T-helper 2 cell (primary cell): ENCODE measurements at places on chromosomes 3 and 15.

GRCh38 chr15:50506121-50506520, 40.3 kb downstream of the USP50 start:
- DNase-seq: no peak

- no peak for DNase-seq
These were observed 36.9 kb downstream of the NR1D2 start for GRCh38 chr3:23981955-23982354.

DNA sequence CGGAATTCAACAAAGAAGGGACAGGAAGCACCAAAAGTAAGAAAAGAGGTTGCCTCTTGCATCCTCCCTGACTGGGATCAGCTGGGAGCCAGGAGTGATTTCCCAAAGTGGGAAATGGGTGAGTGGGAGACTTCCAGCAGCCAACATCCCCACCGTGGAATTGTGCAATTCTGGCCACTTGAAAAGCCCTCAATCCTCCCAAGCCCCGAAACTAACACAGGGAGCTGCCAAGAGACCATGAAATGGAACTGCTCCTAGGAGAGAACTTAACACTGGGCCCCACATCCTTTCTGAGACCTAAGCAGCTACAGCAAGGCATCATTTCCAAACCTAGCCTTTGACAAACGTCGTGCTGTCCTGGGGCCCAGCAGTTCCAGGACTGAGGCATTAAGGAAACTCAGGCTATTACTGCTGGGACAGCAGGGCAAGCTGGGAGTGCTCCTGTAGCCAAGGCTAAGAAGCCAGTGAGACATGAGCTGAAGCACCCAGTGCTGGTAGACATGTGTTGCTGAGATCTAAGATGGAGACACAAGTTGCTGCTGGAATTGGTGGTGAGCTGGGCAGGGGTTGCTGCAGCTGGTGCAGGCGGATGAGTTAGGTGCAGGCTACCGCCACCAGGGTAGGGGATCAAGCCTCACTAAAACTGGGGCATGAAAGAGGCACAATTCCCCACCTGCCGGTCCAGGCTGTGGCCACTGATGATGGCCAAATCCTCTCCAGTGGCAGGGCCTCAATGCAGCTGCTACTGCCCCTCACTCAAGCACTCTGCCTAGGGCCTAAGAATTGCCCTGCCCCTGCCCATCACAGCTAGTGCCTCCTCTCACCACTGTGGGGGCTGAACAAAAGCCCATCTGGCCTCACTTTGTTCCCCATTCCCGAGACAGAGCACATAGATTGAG, 43.9 kb downstream of the ALDH1A2 start:
- DNase-seq: no peak

GRCh38 chr3:134054881-134055280, 25.2 kb upstream of the SLCO2A1 start:
- no peak for DNase-seq

DNA sequence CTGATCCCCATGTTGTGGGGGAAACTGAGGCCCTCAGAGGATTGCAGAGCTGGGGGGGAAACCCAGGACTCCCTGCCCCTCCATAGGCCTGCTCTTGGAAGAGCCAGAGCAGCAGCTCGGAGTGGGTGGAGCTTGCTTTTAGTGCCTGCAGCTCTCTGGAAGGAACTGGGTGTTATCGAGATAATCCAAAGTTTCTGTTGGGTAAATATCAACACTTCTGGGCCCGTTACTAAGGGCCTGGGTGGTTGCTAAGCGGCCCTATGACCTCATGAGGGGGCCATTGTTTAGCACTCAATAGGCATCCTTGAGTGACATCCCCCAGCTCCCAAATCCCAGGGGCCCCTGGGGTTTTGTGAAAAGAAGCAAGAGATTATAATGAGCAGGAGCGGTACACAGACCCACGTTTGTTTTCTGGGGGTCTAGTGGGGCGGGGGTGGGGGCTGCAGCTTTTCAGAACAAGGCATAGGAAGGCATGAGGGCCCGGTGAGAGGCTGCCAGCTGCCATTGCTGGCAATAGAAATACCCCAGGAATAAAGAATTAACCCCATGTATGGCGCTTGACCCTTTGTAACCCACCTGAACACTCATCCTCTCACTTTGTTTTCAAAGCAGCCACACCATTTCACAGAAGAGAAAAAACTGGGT, 48.3 kb upstream of the ATP2B2 start:
- DNase-seq: no peak

DNA sequence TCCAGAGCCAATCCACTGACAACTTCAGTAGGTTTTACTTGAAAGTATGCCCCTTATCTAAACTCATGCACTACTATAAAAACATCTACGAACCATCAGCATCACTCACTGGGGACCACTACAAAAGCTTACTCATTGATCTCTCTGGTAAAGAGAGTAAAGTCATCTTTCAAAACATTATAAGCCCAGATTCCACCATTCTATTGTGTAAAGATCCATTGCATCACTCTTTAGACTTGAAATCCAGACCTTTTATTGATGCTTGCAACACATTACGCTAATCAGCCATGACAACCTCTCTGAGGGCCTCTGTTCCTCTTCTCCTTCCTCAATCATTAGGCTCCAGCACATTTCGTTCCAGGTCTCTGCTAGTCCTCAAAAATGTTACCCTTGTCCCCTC, 248.9 kb upstream of the WNT5A start:
- DNase-seq: no peak

DNA sequence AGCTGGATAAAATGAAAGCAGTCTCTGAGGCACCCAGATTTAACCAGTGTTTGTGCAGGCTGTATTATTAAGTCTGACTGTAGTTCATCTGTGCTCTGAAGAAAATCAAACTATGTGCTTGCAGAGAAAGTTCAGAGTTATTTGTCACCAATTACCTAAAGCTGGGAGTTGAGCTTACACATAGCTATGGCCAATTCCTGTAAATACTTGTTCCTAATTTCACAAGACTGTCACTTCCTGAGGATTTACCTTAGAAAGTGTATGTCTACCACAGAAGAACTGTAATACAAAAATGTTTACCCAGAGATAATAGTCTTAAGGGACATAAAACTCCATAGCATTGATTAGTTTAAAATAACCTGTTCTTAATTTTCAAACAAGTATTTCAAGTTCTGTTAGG, 628.4 kb upstream of the TGFBR2 start:
- DNase-seq: no peak

GRCh38 chr3:139260793-139261736, 82.8 kb upstream of the MRPS22 start:
- no peak for DNase-seq

GRCh38 chr15:71812966-71813722, 2.8 kb downstream of the NR2E3 start:
- DNase-seq: no peak
